ENCODE measurements at places on chromosomes 2 and 18.

- no peak for DNase-seq
These were observed 13.6 kb downstream of the B3GNT2 start for GRCh38 chr2:62209427-62209991.

- DNase-seq, result no peak
These were observed 51.8 kb downstream of the MYO3B start for GRCh38 chr2:170229744-170230143.

DNA sequence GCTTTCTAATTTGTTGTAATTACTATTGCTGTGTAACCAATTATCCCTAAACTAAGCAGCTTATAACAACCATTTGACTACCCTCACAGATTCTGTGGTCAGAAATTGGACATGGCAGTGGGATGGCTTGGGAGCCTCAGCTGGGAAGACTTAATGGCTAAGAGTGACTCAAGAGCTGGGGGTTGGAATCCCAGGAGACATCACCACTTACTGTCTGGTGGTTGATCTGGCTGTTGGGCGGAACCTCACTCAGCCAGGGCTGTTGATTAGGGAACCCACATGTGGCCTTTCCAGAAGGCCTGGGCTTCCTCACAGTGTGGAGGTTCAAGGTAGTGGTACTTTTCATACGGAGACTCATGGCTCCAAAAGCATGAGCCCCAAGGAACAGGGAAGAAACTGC lies 49.8 kb downstream of the E2F6 start:
- DNase-seq, result no peak

DNA sequence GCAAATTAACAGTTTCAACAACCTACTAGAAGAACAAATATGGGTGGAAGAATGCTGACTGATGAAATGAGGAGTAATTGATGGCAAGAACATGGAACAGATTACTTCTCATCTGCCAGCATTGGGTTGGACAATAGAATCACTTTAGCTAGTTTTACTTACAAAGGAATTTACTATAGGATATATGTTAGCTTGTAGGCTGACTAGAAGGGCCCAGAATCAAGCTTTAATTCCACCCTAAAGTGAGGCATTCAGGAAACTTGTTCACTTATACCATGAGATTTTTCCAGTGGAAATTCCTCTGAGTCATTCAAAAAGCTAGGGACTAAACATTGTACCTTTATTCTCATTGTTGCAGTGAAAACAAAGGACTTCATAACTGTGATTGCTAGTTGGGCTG lies 5.0 kb upstream of the ZSWIM2 start:
- DNase-seq, result no peak

DNA sequence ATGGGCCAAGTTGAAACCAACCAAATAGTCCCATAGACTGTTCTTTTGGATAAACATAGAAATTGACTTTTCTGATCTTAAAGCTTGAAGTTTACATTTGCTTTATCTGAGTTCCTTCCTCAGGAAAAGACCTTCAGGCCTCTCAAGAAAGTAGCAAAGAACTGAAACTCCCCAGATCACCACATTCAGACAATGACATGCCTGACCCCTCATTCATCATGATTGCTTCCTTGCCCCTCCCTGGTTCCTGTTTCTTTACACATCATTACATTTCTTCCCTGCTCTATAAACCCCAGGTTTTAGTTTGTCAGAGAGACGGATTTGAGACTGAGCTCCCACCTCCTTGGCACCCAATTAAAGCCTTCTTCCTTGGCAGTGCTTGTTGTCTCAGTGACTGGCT lies 83.6 kb upstream of the ST3GAL5 start:
- no peak for DNase-seq

- peak; percentile 6 for DNase-seq
These were observed 44.1 kb upstream of the NDUFV2 start for GRCh38 chr18:9058406-9058805.

Data from NCI-H187 treated with DMSO at 0.1 percent for 48 hours (cell line).